Stimulated activated CD4-positive, alpha-beta T cell treated with anti-CD3 and anti-CD28 coated beads, Interleukin-15, amount 100 ng/mL, for 1 hour (primary cell): ENCODE measurements at places on chromosomes 4 and X.

GRCh38 chr4:85030156-85030555 is 63.7 kb upstream of the WDFY3 start:
- no peak for DNase-seq

- DNase-seq: no peak
Observed at GRCh38 chr4:56727150-56727549, 46.1 kb upstream of the HOPX start.

DNA sequence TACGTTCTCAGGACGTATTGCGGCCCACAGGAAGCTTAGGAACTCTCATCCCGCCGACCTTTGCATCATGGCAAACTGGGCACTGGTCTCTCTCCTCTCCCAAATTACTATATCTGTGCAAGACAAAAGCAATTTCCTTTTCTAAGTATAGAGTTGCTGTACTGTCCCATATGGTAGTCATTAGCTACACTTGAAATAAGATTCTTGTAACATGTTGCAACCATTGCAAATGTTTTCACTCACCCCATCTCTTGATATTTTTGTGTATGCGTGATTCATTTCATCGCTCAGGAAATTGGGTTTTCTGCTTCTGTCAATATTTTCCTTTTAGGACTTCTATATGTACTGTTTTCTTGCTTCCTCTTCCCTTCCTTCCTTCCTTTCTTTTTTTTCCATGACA is 15.7 kb downstream of the ARMCX6 start:
- no peak for DNase-seq

DNA sequence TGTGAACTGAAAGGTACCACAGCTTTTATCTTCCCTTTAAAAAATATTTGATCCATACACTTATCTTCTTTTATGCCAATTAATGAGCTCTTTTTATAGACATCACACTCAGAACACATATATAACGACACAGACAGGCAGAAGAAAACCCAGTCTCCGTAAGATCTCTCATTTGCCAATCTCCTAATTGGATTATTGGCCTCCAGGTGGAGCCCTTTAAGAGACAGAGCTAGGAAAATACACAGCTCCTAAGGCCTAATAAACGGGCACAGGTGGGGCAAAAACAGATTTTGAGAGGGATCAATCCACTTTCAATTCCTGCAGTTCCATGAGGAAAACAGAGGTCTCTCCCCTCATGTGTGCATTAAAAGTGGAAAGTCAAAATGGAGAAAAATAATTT is 1495.4 kb downstream of the RPA4 start:
- DNase-seq: no peak

DNA sequence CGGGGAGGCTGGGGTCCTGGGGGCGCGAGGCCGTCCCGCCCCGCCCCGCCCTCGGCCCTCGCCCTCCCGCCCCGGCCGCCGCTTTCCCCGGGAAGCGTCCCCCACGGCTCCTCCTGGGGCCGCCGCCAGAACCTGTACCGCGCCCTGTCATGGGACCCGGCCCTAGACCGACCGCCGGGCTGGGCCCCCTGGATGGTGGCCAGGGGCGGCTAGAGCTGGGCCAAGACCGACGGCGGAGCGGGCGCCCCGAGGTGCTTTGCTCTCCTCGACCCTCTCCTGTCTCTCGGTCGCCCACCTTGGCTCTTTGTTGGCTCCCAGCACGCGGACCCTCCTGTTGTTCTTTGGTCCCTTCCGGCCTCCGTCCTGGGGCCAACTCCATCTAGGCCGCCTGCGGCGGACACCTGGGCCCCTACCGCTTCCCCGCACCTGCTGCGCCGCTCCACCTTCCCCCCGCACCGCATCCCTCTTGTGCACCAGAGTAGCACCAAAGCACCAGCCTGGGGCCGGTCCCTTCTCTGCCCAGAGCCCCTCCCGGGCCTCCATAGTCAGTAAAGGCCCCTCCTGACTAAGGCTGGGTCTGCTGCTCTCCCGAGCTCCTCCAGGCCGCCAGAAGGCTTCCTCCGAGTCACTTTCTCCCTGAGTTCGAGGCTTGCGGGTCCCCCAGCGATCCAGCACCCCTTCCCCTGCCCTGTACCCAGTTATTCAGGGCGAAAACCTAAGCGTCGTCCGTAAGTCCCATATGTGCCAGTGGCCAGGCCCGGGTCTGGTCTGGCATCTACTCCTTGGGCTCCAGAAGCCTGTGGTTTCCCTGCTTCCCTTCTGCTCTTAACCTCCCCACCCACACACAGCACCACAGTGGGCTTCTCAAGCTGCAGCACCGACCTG is 587 bp downstream of the TACC3 start:
- no peak for DNase-seq

- no peak for DNase-seq
Observed at GRCh38 chr4:787561-787981, 38.4 kb downstream of the CPLX1 start.

GRCh38 chrX:136525738-136526606 is 6.0 kb upstream of the VGLL1 start:
- no peak for DNase-seq

GRCh38 chrX:15465896-15466651 is 27.1 kb downstream of the PIR start:
- DNase-seq: no peak

DNA sequence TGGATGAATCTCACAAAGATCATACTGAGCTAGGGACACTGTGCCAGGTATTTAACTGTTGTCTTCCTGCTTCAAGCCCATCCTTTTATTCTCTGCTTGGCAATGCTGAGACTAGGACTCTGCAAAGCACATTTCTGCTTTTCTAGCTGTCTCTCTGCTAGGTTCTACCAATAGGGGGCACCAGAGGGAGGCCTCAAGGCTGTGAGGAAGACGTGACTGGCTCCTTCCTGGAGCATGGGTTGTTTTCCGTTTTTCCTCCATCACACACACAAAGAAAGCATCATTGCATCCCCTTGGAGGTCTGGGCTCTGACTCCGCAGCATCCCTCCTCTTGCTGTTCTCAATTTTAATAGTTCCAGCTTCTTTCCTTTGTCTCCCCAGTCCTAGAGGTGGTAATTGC is 10.9 kb upstream of the DCTD start:
- DNase-seq: no peak

DNA sequence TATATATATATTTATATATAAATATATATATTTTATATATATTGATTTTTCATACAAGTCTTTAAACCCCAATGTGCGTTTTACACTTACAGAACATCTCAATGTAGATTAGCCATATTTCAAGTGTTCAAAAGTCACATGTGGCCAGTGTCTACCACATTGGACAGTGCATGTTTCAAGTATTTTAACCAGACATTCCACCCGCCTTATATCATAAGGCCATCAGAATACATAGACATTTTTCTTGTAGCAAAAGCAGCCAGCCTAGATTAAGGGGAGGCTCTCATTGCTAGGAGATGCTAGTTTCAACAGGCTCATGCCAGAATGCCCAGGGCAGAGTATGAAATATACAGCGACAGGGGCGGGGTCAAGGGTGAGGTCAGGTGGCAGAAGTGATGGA is 202.0 kb downstream of the NR3C2 start:
- no peak for DNase-seq

- DNase-seq: no peak
Observed at GRCh38 chrX:69280933-69281332, 115.7 kb upstream of the PJA1 start.

- DNase-seq: no peak
Observed at GRCh38 chrX:71396576-71396975, 30.4 kb downstream of the TAF1 start.

DNA sequence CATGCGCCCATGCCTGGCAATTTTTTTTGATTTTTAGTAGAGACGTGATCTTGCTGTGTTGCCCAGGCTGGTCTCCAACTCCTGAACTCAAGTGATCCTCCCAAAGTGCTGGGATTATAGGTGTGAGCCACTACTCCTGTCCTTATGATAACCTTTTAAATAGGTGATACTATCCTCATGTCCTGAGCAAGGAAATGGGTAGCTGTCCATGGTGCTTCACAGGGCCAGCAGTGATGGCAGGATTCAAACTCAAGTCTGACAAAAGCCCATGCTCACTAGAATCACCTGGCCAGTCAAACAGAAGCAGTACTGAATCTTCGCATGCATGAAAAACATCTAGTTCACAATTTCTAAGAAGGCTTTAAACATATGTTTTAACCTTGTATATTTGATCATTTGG is 235.1 kb downstream of the NR3C2 start:
- no peak for DNase-seq

DNA sequence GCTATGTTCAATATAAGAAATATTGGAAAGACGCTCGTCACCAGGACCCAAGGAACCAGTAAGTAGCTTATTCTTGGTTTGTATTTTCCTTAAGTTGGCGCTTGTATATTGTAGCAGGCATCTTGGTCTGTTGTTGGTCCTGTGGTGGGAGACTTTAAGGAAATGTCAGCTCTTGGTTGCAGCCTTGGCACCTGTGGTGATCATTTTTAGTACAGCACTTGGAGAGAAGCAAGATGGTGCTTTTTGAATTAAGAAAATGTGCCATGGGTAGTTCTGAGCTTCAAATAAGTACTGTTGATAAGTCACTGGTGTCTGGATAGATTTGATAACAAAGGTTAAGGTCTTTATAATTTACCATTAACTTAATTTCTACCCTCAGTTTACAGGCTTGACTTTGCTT is 1.1 kb downstream of the RPS3A start:
- no peak for DNase-seq

- DNase-seq: no peak
Observed at GRCh38 chr4:22003878-22004277, 55.3 kb upstream of the KCNIP4 start.

- no peak for DNase-seq
Observed at GRCh38 chr4:106852426-106852825, 183.7 kb downstream of the DKK2 start.

- DNase-seq: no peak
Observed at GRCh38 chrX:154797006-154797405, 8.3 kb downstream of the MPP1 start.

- no peak for DNase-seq
Observed at GRCh38 chr4:57109847-57110639, at the start of gene IGFBP7. TSS of gene IGFBP7 (minus strand) at chr4:57110385. CDS start at chr4:57110351, 34 bp downstream.

- no peak for DNase-seq
Observed at GRCh38 chrX:133214301-133214700, 3.9 kb downstream of the TFDP3 start.

DNA sequence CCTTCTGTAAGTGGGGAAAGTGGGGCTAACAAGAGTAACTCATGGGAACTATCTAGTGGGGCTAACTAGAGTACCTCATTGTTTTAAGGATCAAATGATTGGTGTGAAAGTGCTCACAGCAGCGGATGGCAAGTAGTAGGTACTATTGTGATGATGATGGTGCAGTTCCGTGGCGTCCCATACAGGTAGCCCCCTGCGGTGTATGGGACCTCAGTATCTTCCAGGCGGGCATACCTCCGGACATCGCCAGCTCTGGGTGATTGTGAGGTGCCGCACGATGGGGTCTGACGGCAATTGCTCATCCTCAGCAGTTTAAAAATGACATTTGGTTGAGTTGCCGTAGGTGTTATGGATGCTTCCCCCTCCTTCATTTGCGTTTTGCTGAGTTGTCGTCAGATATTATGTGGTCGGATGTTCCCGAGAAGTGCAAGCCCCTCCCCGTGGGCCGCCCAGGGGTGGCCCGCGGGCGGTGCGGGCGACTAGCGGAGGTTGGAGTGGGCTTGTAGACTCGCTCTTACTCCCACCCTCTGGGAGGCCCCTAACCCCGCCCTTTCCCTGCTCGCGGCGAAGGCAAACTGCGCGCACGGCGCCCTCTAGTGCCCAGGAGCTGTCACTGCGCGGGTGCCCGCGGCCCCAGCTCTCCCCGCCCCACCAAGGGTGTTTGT is 18.3 kb upstream of the GPR101 start:
- peak; percentile 49 for DNase-seq

- no peak for DNase-seq
Observed at GRCh38 chrX:40457406-40457805, 123.4 kb upstream of the ATP6AP2 start.

- no peak for DNase-seq
Observed at GRCh38 chr4:77817304-77818072, 1.7 kb downstream of the CNOT6L start.

- DNase-seq: no peak
Observed at GRCh38 chr4:152247271-152247975, 288.5 kb downstream of the FBXW7 start.

DNA sequence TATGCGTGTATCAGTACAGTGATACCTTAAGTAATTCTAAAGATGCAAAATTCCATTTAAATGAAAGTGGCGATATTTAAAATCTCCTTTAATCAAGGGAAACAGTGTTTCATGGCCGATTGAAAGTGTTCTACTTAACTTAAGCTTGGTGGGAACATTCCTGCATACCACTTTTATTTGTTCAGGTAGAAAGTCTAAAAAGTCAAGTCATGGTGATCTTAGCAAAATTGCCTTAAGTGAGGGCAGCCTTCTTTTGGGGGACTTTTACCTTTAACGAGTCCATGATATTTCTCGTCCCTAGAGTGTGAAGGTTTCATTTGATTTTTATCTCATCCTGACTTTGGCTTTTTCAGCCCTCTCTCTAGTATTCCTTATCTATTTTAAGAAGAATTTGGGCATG is 149.2 kb downstream of the KDM6A start:
- DNase-seq: no peak

- no peak for DNase-seq
Observed at GRCh38 chr4:124060261-124060918, 652.1 kb downstream of the ANKRD50 start.

- no peak for DNase-seq
Observed at GRCh38 chr4:23874536-23874901, 15.3 kb downstream of the PPARGC1A start.

GRCh38 chr4:128630871-128631270 is 178.6 kb upstream of the JADE1 start:
- no peak for DNase-seq

GRCh38 chr4:66927937-66928336 is 617.4 kb downstream of the CENPC start:
- no peak for DNase-seq

DNA sequence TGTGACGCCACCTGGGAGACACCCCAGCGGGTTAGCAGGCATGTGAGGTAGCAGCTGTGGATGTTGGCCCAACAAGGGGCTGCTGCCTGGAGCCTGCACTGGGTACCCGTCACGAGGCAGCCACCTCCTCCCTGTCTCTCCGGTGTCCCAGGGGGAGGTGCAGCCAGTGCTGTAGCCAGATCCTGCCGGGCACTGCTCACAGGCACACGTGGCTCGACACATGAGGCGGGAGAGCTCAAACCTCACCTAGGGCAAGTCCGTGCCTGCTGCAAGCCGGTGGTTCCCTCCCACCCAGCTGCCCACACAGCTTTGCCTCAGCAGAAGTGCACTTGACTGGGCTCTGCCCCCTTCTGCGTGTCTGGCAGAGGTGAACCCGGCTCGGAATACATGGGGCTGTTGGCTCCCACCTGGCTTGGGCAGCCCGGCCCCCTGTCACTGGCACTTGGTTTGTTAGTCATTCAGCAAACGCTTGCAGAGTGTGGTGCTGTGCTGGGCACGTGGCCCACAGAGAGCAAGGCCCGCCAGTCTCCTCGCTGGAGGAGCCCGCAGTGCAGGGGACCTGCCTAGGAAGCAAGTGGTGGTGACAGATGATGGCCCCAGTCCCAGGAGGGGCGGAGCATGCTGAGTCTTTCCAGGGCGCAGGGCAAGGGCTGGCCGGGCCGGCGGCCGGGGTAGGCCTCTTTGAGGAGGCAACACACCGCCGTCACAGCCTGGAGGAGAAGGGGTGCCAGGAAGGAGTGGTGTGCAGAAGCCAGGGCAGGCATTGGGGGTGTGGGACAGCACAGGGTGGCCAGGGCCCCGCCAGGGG is 10.1 kb upstream of the SH3TC1 start:
- no peak for DNase-seq

GRCh38 chr4:124737619-124738018 is 25.1 kb upstream of the ANKRD50 start:
- no peak for DNase-seq

- no peak for DNase-seq
Observed at GRCh38 chr4:188297873-188298272, 158.6 kb downstream of the TRIML1 start.
